ENCODE measurements at places on chromosomes 11 and 22.

- DNase-seq, result peak; percentile 41
Observed at GRCh38 chr22:39524089-39524752, 3.9 kb downstream of the ATF4 start.

- no peak for DNase-seq
Observed at GRCh38 chr11:10414659-10415058, 40.4 kb upstream of the AMPD3 start.

DNA sequence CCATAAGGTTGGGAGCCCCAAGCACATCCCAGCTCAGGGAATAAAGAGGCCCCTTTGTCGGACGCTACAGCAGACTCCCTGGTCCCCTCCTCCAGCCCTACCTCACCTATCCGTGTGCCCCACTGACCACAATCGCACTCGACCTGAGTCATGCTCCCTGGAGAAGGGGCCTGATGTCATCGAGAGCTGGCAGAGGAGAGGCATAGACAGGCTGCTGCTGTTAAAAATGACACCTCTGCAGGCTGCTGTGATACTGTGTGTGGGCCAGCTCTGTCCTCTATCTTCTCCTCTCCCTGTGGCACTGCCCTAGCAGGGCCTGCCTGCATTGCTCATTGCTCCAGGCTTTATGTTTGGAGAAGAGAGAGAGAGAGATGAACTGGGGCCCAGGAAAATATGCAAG, 123.4 kb upstream of the SYT13 start:
- DNase-seq, result no peak

DNA sequence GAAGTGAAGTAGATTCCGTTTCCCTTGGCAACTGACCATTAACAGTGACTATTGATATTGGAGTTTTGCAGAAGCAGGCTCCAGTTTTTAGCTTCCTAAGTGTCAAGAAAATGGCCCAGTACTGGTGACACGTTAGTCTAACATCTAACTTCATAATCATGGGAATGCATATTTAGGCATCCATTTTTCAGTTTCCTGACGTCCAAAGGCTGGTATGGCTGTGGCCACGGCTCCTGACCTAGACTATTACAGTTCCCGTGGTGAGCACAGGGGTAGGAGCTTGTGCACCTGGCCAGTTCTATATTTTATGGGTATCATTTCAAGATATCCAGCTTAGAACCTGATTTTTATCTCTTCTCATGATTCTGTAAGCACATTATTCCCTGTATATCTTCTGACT, 323.8 kb downstream of the GUCY1A2 start:
- no peak for DNase-seq

DNA sequence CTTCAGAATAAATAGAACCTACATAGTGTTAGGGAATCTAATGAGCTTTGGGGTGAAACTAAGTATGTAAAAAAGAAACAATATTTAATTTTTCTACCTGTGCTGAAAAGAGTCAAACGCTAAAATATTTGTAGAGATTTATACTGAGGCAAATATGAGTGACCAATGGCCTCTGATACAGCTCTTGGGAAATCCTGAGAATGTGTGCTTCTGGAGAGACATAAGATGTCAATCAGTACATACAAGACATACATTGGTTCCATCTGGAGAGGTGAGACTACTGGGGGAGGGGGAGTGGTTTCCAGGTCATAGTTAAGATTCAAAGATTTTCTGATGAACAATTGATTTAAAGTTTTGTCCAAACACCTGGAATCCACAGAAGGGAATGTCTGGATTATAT, 970 bp downstream of the ASRGL1 start:
- DNase-seq, result no peak

DNA sequence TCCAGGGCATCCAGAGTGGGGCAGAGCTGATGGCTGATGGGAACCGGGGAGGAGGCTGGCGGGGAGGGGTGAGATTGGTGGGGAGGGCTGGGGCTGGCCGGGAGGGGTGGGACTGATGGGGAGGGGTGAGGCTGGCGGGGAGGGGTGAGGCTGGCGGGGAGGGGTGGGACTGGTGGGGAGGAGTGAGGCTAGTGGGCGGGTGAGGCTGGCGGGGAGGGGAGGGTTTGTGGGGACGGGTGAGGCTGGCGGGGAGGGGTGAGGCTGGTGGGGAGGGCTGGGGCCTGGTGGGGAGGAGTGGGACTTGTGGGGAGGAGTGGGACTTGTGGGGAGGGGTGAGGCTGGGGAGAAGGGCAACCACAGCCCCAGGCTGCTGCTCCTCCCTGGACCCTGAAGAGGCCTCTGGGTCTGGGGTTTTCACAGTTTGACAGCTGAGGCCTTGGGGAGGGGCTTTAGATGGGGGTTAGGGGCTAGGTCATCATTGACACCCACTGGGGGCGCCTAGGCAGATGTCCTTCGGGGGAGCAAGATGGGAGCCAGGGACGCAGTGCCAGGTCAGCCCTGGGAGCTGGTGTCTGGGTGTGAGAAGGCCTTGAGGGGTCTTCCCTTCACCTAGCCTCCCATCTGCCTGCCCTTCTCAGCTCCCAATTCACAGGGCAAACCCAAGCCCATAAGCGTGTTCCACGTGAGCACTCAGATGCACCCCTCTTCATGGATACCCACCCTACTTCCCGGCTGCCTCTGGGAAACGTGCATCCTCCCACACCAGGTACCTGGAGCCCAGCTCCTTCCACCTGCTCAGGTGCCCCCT, 26.7 kb downstream of the PARVG start:
- DNase-seq, result no peak

- peak; percentile 48 for DNase-seq
Observed at GRCh38 chr11:45252134-45252856, 33.8 kb downstream of the SYT13 start.

GRCh38 chr22:30869667-30870395, 98.7 kb downstream of the MORC2 start:
- no peak for DNase-seq

GRCh38 chr22:44735518-44736428, 16.6 kb upstream of the ARHGAP8 start:
- DNase-seq, result peak; percentile 45

- DNase-seq, result no peak
Observed at GRCh38 chr11:20156280-20156875, 3.9 kb downstream of the DBX1 start.

DNA sequence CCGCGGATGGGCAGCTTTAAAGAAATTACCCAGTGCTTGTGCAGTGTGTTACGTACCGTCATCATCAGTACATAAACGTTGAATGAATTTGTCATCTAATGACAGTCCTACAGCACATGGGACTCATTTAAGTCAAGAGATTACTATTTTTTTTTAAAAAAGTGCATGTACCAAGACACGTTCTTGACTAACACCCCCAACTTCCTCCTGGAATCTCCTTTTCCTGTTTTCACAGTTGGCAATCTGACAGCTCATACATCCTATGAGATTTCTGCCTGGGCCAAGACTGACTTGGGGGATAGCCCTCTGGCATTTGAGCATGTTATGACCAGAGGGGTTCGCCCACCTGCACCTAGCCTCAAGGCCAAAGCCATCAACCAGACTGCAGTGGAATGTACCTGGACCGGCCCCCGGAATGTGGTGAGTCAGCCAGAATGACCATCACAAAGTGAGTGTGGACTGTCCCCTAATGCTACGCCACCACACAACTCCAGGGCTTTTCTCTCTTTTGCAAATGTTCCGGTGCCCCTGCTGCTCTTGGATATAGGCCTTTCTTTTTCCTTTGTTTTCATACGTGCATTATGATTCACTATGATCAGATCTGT, 162.0 kb upstream of the SORL1-AS1 start:
- no peak for DNase-seq

DNA sequence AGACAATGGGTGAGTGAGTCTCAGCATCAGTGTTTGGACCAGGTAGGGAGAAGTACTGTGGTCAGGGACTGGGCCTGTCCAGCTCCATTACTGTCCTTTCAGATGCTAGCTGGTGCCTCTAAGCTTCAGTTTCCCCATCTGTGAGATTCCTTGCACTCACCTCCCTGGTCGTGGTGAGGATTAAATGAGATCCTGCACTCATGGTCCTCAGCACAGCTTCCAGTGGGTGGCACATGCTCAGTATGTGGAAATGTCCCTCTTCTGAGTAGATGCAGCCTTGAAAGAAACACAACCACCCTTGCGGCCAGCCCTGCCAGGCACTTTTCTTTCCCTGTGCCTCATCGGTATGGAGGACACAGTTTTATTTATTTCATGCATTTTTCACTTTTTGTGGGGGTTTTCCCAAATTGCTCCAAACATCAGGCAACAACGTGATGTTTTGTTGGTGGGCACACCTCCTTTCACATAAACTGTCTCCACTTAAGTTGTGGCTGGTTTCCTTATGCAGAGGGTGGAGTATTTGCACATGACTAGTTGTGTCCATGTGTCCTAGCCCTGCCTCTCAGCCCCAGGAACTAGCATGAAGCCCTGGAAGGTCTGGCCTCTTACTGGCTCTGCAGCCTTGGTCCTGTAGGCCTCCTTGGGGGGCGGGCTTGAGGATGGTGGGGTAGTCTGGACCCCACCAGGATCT, 1.1 kb downstream of the LZTR1 start:
- DNase-seq, result no peak

DNA sequence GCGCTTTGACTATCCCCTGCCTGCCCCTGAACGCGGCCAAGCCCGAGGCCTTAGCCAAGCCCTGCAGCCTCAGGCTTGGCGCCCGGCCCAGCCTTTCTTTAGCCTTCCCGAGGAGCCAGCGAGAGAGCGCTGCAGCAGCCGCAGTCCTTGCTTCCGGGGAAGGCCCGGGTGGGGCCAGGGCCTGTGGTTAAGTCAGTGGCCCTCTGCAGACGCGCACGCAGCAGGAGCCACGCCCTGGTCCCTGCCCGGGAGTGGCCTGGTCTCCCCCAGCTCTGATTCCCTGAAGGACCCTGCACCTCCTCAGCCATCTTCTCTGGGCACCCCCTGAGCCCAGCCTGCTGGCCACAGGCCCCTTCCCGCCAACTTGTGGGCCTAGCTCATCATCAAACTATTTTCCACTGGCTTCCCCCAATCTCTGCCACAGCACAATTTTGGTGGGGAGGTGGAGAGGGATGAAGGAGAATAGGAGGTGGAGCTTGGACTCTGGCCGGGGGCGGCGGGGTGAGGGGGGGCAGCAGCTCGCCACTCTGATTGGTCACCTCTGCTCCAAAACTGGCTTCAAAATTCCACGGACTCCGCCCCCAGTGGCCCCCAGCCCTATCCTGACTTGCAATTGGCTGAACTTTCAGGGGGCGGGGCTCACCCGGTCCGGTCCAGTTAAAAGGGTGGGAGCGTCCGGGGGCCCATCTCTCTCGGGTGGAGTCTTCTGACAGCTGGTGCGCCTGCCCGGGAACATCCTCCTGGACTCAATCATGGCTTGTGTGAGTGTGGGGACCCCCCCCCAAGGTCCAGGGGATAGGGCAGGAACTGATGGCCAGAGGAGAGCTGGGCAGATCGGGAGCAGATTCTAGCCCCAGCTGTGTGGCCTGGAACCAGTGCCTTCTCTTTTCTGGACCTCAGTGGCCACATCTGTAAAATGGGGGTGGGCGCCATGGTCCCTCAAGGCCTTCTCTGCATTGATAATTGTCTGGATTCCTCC, at the start of gene LGALS1:
Gene LGALS1, plus strand, starts transcription at position 686 of the 979 bp plus-strand sequence. Its CDS starts 67 bp downstream, at position 753.
- DNase-seq, result peak; percentile 99

- no peak for DNase-seq
Observed at GRCh38 chr22:45574069-45574703, 71.5 kb downstream of the FBLN1 start.

GRCh38 chr22:42360348-42360747, 71.9 kb downstream of the NFAM1 start:
- DNase-seq, result no peak
